Frontal cortex (tissue), 4 donors: ENCODE measurements at places on chromosomes 11 and 22.

DNA sequence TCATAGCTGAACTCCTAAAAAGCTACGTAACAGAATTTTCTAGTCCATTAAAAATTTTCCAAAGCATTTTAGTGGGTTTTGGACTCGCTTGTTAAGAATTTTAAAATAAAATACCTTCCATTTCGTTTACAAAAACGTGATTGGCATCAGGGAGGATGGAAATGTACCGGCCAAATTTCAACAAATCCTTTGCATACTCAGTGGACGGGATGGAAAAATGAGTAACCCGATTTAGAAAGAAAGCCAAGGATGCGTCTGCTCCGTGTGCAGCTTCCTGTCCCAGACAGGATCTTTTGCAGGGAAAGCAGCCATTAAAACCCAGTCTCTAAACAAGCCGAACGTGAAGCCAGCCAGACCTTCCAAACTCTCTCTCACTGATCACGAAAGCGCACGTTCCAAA lies 15.6 kb downstream of the TMEM184B start:
- DNase-seq: no peak

DNA sequence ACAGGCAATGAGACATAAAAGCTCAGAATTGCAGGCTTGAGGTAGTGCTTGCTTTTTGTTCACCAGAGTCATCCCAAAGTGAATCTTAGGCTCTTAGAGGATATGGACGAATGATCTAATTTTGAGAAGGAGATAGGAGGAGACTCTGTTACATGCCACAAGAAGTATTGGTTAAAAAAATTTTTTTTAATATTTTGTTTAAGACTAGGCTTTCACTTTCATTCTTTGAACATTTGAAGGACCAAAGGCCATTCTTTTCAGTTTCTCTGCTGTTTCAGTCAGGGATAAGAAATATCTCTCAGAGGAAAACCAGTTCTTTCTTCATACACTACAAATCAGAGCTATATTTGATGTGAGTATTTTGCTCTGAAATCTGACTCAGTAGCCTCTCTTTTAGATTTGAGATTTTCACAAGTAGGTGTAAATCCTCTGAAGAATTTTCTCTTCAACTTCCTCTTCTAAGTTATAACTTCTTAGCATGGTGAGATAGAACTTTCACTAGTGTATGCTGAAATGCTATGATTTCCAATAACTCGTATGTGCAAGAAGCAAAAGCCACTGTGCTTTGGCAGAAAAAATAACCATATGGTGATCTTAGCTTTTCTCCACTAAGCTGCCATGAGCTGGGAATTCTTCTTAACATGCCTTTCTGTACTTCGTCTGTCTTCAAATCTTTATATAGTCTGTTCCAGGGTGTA lies 24.1 kb upstream of the FAM181B start:
- DNase-seq: no peak

DNA sequence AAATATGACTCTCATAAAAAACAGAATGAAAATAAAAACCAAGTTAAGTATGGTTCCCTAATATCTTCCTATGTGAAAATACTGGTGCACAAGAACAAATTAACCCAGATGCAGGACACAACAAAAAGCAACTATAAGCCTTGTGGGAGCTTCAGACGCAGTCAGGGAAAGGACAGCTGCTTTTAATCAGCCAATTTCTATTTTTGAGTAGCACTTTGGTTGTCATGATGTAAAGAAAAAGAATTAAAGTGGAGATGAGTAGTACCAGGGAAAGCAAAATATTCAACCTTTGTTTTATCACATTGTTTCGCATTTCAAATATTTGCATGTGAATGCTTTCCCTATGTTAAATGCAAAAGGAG lies 339.9 kb downstream of the SOX6 start:
- no peak for DNase-seq

GRCh38 chr22:32021716-32022115 lies 21.3 kb upstream of the SLC5A1 start:
- no peak for DNase-seq

DNA sequence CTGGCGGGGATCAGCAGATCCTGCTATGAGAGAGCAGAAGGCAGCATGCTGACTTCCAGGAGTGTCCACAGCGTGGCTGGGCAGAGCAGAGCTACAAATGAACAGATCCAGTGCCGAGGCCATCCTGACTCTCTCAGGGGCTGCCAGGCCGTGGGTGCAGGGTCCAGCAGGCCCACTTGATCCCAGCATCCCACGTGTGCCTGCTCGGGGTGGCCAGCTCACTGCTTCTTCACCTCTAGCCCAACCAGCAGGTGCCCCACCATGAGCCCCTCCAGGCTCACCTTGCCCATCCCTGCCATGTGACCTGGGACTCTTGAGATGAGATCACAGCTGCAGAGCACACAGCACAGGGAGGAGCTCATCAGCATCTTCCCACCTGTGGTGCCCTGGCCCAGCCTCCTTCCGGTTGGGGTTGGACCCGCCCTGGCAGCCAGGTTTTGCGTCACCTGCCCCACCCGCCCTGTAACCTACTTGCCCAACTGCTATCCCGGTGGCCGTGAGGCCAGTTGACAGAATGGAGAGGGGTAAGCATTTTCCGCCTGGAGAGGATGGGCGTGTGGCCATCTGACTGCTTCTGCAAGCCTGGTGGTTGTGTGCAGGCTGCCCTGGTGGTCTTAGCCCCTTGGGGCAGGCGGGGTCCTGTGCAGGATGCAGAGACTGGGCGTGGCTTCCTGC lies 11.0 kb downstream of the TANGO2 start:
- no peak for DNase-seq

DNA sequence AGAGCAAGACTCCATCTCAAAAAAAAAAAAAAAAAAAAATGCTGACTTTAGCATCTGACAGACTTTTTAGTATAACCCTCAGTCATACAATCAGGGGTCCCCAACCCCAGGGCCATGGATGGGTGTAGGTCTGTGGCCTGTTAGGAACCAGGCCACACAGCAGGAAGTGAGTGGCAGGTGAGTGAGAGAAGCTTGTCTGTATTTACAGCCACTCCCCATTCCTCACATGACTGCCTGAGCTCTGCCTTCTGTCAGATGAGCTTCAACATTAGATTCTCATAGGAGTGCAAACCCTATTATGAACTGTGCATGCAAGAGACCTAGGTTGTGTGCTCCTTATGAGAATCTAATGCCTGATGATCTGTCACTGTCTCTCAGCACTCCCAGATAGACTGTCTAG lies 3.3 kb downstream of the FAM227A start:
- DNase-seq: no peak

DNA sequence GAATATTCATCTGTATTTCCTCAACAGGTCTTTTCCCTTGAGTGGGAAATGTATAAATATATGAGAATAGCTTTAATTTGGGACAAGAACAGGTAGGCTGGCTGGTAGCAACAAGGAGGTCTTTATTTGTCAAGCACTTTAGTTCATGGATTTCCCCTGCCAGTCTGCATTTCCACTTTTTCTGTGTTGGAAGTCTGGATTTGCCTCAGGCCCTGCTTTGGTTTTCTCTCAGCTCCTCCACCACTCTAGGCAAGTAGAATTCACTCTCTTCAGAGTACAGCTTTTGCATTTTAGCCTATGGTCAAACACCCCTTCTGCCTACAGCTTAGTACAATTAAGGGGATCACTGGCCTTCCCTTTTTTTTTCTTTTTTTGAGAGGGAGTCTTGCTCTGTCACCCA lies 57.1 kb downstream of the QSER1 start:
- DNase-seq: no peak

- DNase-seq: no peak
Observed at GRCh38 chr22:20388200-20388599, 5.8 kb upstream of the ZNF74 start.

GRCh38 chr11:130094614-130095013 lies 24.9 kb downstream of the APLP2 start:
- peak; percentile 20 for DNase-seq

- DNase-seq: no peak
Observed at GRCh38 chr11:113649311-113649710, 56.8 kb downstream of the TMPRSS5 start.

DNA sequence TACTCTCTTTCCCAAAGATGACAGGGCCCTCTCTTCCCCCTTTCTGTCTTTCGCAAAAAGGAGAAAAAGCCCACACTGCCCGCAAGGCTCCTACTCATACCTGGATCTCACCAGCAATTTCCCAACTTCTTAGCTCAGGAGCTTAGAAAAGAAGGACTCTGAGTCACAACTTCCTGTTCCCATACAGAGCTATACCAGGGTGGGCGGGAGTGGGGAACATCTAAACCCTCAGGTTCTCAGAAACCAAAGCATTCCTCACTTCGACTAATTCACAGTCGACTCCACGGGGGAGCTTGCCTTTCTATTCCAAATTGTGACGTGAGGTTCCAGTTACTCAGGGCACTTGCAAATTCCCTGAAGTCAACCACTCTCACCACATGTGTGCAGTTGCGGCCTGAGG lies 61.9 kb downstream of the MTNR1B start:
- no peak for DNase-seq

GRCh38 chr11:105610871-105611571 lies 1.1 kb downstream of the GRIA4 start:
- DNase-seq: no peak

- DNase-seq: no peak
Observed at GRCh38 chr11:43989162-43989981, 46.9 kb downstream of the C11orf96 start.

DNA sequence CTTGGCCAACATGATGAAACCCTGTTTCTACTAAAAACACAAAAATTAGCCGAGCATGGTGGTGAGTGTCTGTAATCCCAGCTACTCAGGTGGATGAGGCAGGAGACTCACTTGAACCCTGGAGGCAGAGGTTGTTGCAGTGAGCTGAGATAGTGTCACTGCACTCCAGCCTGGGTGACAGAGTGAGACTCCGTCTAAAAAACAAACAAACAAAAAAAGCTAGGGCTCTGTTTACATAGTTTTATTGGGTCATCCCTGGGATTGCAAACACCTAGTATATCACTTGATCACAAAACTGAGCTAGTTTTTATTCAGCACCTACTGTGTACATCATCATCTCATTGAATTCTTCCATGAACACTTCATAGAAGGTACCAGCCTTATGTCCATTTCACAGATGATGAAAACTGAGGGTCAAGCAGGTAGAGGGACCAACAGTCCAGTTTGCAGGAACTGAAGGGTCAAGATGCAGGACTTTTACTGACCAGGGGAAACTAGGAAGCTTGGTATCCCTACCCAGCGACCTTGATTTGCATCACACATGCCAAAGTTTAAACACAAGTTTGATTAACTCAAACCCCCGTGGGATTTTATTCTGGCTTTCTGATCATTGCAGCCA lies 9.2 kb upstream of the MRTFA start:
- DNase-seq: no peak

- DNase-seq: no peak
Observed at GRCh38 chr22:42879371-42880021, 22.4 kb upstream of the ARFGAP3 start.

- no peak for DNase-seq
Observed at GRCh38 chr11:92642177-92642931, 327.1 kb upstream of the MTNR1B start.

- no peak for DNase-seq
Observed at GRCh38 chr11:96161307-96162089, 181.5 kb downstream of the MAML2 start.

DNA sequence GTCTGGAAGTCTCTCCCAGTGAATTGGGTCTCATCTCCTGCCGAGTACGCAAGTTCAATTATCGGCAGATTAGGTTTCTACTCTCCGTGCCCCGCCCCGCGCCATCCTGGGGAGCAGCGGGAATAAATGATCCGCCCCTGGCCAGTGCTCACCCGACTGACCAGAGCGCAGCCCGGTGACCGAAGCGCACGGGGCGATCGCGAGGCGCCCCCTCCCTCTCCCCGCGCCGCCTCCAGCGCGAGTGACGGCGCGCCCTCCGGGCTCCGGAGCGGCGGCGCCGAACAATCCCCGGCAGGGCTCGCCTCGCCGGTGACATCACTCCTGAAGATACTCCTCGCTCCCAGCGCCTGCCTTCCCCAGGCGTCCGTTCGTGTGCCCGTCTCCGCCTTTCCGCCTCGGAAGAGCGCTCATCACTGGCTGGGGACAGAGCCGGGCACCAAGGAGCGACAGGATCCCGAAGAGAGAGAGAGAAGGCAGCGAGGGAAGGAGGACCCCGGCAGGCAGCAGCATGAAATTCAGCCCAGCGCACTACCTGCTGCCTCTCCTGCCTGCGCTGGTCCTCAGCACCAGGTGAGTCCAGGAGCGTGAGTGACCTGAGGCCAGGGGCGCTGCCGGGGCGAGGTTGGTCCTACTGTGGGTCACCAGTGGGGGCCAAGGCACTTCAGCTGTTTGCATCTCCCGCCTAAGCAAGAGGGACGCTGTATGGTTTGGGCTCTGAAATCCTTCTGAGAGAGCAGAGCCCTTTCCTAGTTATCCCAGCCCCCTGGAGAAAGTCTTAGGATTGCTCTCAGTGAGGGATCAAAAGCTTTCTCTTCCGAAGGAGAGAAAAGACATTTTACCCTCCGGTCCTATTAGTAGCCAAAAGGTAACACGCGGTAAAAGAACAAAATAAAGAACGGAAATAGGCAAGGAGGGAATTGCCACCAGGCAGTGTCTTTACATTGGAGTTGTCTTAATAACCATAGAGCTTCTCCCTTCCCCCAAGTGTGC lies at the start of gene LUZP2:
LUZP2 (plus strand) TSS at position 318 of the 990 bp plus-strand sequence.
- DNase-seq: peak; percentile 13

DNA sequence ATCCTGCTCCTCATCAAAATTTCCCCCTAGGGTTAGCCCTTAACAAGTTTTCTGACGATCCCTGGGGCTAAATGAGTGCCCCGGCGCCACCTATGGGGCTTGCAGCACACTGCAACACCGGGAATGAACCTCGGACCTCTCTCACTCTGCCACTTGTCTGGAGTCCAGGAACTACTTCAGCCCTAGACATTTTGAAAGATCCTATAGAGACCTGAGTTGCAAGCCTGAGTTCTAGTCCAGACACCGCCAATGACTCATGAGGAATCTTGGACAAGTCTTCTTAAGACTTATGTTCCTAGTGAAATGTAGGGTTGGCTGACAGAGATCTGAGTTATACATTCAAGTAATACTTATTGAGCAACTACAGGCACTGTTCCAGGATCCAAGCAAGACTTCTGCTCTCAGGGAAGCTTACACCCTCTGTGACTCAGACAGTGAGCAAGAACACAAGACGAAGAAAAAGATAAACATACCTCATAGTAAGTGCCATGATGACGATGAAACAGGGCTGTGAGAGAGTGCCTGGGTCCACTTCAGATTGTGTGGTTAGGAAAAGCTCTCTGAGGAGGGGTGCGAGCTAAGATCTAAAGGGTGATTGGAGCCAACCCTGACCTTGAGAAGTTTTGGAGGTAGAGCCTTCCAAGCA lies 10.2 kb upstream of the STK33 start:
- DNase-seq: no peak

DNA sequence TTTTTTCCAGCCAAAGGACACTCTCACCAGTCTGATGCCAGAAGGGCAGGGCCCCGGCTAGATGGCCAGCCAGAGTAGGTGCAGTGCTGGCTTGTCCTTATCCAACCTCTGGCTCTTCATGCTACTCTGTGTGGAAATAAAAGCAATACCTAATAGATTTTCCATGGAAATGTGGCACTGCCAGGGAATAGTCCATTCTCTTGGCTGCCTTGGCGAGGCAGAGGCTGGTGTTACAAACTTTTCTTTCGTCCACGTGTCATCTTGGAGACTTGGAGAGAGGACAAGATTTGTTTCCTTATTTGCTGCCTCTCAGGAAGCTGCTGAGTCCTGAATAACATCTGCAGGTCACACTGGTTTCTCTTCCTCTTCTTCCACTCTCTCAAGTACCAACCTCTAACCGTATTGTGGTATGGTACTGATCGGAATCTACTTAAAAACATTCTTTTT lies 17.2 kb upstream of the C1QTNF4 start:
- DNase-seq: peak; percentile 14
